Liver (tissue), 10 donors: ENCODE measurements at places on chromosomes 3 and 15.

DNA sequence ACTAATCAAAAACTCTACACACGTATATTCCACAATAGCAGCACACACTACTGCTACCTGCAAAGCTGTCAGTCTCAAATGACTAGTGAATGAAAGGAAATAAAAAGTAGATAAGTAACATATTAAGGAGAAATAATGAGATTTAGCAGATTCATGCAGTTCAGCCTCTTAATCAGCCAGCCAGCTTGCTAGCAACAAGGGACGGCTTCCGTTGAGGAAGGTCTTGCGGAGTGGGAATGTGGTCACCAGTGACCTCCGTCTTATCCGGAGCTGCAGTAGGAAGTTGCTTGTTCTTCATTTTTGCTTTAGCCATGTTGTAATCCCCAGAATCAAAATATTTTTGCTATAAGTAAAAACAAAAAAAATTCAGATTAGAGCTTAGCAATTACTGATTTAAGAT lies 17.1 kb downstream of the ARPP19 start:
- DNase-seq, result no peak

DNA sequence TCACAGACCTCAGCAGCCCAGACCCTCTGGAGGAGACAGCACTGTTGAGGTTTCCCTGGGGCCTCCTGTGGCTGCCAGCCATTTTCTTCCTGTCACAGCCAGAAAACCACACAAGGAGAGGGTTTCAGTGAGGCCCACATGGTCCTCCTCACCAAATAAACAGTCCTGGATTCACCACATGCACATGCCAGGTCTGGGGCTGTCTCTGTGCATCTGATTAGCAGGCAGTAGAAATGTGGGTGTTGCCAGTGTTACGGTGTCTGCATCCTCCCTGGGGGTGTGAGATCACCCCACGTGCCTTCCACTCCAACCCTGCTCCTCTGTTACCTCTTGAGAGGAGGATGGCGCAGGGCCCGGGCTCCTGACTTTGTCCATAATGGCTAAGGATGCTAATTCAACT lies 140.4 kb downstream of the CHDH start:
- DNase-seq, result peak; percentile 20

DNA sequence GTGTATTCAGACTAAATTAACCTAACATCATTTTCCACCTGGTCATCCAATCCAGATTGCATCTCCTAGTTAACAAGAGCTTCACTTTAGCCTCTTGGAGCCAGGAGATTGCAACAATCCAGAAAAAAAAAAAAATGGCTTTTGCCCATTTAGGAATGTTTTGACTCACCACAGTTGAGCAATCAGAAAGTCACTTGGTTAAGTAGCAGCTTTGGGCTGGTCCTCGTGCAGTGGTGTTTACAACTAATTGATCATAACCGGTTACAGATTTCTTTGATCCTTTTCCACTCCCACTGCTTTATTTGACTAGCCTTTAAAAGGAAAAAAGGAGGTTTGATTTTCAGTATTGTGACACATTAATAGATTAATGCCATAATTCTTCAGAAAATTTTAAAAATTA lies 688.8 kb upstream of the CCDC54 start:
- DNase-seq, result no peak

- no peak for DNase-seq
These were observed 78.1 kb downstream of the LSM3 start for GRCh38 chr3:14256561-14257342.

DNA sequence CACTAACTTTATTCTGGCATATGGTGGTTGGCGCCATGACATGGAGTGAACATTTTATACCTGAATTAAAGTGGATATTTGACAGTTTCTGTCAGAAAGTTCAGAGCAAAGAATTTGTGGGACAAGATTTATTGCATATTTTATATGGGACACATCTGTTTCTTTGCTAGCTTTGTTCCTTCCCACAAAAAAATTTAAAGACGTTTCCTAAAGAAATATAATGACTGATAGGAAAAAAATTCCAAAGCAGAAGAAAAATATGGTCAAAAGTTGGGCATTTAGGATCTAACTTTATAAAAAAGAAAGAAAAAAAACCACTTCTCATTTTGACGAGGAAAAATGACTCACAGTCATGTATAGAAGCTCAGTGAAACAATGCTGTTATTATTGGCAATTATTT lies 101.6 kb downstream of the GREM1 start:
- DNase-seq, result no peak

DNA sequence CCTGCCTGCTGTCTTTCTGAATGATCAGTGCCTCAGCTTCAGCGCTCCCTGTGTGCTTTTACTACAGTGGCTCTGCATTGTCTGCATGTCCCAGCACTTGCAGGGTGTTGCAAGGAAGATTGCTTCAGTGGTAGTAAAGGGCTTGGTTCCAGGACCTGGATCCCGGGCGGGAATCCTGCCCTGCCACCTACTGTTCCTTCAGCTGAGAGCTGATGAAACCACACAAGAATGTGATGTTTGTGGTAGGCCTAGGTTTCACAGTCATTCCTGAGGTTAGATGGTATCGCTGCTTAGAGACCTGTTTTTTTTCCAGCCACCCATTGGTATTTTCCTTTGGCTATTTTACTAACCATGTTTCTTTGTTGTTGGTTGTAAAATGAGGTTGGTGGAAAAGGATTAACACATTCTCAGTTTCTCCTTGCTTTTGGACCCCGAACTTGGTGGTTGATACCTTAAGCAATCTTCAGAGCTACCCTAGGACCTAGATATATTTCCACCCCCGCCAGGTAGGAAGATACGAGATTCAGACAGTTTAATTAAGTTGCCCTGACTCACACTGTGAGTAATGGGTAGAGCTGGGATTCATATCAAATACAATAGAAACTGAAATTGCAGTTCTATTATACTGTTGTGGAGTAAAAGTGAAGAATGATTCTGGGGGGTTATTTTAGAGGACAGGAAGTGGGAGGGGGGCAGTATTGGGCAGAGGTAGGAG lies 11.4 kb downstream of the GPR87 start:
- no peak for DNase-seq

GRCh38 chr15:86555098-86555497 lies 475.4 kb downstream of the AGBL1 start:
- DNase-seq, result no peak

DNA sequence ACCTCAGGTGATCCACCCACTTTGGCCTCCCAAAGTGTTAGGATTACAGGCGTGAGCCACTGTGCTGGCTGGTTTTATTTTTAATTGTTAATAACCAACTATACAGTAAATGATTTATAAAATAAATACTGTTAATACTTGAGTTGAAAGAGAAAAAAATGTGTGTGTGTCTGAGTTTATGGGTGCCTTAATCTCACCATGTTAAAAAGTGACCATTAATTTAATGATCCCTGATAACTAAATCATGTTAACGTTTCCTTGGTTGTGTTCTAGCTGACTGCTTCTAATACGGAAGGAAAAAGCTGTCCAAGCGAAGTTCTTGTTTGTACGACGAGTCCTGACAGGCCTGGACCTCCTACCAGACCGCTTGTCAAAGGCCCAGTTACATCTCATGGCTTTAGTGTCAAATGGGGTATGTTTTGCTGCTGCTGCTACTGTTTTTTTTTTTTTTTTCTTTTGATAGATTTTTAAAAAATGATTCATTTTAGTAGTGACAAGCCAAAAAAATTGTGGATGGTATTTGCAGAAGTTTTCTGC lies 113.5 kb downstream of the GHSR start:
- DNase-seq, result no peak

DNA sequence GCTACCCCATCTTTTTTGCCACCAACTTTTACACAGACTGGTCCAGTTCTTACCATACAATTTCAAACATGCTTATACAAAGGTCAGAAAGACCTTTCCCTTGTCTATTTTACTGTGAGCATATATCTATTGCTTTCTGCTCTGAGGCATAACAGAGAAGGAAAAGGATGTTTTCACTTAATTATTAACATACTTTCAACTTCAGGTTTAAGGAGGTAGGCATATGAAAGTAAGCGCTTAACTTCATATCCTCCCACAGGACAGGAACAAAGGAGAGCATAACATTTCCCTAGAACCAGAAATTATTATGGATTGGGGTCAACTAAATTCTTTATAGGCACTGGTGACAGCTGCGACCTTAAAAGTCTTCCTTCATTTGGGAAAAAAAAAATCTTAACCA lies 1.1 kb downstream of the MYEF2 start:
- no peak for DNase-seq

DNA sequence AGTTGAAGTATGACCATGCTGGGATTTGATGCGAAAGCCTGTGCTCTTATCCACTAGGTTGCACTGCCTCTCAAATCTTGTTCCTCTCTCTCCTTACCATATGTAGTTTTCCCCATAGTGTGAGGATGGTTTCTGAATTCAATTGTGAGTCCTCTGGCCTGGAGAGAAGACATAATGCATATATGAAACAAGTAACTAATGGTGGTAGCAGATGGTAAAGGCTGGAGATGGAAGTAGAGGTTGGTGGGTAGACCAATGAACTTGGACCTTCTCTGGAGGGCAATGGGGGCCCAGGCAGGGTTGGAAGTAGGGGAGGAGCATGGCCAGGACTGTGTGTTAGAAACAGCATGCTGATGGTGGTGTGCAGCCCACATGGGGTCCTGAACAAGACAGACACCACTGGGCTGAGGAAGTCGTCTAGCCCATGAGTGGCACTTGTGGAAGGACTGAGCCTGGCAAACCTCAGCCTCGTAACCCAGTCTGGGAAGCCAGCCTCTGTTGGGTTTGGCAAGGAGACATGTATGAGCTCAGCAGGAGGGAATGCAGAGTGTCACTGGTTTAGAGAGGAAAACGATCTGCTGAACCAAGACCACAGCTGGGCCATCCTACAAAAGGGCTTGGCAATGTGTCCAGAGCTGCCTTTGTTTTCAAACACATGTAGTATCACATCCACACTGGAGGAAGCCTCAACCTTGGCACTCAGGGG lies 18.5 kb upstream of the LMCD1 start:
- no peak for DNase-seq
